ENCODE measurements at places on chromosomes 4 and X.

DNA sequence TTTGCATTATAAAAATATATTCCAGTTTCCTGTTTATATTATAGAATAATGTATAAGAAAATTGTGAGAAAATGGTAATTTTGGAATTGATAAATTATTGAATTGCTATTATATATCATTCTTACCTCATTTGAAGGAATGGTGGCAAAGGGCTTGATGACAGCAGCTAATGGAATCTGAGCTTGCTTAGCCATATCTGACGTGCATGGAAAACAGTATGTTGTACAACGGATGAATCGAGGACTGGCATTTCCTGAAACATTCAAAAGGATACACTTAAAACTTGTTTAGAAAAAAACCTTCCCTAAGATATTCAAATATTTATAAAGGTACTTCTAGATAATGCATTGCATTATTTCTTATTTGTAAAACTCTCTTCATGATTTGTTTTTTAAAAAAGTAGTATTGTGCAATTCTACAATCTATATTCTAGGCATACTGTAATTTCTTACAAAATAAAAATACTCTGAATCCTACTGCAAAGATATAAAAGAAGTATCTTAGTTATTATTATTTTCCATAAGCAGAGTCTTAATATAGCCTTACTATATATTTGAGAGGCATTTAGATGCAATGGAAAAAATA, 38.3 kb downstream of the SEC24D start:
- no peak for DNase-seq

DNA sequence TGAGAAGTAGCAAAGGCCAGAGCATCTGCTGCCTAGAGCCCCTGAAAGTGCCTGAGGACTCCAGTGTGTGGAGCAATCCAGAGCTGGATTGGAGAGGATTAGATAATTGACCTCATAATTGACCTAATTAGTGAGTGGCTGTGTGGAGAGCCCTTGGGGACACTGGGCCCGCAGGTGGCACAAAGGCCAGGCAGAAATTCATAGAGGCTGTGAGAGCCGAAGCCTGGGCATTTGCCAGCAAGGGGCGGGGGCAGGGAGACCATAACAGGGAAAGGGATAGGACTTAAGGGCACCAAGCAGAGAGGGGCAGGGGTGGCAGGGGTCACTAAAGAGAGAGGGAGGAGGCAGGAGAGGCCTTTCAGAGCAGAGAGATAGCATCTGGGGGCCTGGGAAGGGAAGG, 45.3 kb downstream of the EFNB1 start:
- no peak for DNase-seq

DNA sequence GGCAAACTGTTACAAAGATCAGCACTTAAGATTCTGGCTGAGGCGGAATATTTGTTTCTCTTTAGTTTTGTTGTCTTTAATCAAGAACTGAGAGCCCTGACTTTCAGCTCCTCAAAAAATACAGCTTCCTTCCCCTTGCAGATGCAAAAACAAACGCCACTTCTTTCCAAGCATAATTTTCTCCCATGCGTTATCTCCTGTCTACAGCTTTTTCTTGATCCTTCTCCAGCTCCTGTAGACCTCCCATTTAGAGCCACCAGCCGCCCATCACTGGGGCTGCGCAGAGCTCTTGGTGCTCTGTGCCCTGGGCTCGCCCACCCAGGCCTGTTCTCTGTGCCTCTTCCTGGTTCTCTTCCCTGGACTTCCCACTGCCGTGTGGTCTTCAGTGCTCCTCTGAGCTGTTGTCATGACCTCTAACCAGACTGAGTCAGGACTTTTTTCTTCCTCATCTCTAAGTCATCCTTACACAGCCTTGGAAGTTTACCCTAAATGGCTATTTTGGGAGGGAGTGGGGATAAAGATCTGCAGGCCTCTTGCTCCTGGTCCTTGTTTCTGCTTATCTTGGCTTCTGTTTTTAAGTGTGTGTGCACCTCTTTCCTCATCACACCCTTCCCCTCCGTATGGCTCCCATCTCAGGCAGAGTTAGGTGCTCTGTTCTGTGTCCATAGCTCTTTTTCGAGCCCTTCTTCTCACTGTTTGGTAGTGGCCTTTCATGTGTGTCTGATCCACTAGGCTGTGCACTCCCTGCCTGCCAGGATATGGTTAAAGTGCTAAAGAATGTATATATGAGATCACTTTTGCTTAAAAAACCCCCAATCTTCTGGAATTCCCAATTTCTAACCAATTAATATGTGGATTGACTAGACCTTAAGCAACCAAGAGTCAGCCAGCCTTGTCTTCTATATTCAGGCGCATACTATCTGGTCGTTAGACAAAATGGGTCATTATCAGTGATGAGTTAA, 122.5 kb downstream of the PTTG2 start:
- DNase-seq = no peak

DNA sequence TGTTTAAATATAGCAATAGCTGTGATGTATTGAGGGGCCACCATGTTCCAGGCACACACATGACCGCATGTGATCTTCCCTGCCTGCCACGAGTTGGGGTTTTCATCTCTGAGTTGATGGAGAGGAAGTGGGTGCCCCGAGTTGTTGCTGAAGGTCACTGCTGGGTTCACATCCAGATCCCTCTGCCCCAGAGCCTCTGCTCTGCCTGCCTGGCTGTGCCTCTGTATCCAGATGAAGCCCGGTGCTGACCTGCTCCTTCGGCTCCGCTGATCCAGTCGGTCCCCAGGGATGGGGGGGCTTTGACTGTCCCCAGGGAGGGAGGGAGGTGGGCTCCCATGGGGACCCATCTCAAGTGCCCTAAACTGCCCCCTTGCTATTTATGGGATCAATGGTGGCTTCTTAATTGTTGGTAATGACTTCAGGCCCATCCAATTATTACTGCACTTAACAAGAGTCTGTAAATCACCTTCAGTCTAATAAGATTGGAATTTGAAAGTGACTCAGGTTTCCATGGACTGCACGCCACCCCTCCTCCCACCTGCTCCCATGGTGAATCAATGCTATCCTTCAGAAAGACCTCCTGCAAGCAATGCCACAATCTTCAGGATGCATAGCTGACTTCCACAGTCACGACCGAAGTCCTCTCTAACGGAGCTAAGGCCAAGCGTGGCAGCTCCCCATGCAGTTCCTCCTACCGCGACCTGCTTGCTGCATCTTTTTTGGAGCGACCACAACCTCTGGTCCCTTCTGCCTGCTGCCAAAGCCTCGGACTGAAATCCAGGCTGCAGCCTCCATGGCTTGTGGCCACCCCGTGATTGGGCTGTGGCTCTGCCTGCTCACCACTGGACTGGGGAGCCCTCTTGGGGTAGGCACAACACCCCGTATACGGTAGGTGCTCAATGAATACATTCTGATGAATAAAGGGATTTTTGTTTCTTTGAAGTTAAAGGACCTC, 73.1 kb downstream of the CPZ start:
- no peak for DNase-seq

DNA sequence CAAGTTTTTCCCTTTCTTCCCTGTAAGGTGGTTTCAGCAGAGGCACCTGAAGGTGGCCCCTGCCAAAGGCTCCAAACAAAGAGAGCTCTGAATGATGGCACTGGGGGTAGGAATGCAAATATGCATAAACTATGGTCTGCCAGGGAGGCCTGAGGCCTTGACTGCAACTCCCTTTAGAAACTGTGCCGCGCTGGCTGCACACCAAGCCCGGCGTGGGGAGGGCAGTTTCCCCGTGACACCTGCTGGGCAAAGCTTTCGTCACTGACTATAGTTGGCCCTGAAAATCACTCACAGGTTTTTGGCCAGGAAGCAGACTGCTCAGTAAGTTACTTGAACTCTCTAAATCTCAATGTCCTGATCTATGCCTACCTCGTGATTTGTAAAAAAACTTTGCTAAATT, 97.8 kb upstream of the ATOH1 start:
- peak; percentile 11 for DNase-seq

GRCh38 chrX:68726366-68726765, 78.9 kb downstream of the STARD8 start:
- DNase-seq = no peak

- no peak for DNase-seq
Measured at GRCh38 chr4:155908187-155909139, 5.0 kb downstream of the TDO2 start.

DNA sequence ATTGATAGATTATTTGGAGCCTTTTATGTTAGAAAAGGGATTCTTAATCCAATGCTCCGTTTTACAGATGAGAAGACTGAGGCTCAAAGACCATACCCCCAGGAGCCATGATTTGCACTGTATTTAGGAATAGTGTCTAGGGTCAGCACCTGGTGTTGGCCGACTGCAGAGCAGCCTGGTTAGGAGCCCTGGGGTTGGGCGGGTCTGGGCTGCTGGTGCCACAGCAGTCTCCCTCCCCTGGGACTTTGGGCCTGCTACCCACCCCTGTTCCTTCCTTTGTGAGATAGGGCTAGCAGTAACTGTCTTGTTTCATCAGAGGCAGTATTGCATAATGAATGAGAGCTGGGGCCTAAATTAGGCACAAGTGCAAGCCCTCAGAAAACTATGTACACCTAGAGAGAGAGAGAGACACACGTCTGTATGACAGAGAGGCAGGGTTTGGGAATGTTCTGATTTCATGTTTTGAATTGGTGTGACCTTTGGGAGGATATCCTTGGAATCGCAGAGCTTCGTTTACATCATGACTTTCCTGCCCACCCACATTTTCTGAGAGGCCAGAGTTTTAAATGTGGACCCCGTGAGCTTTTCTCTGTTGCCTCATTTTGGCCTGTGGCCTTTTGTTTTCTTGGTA, 111.7 kb downstream of the PTTG2 start:
- no peak for DNase-seq

- no peak for DNase-seq
Measured at GRCh38 chr4:108372681-108373080, 203.9 kb upstream of the LEF1 start.

All from body of pancreas (tissue), 4 donors.